Kidney (tissue), 22 donors: ENCODE measurements at places on chromosomes 12 and 14. TPM values are rescaled to one million over a fixed set of nuclear protein-coding genes. Genes with fewer than 3 reads are reported as not detected.

The OASL gene
- total RNA-seq: 1.0 TPM

The CATSPERB gene
- 2.1 TPM for total RNA-seq

DNA sequence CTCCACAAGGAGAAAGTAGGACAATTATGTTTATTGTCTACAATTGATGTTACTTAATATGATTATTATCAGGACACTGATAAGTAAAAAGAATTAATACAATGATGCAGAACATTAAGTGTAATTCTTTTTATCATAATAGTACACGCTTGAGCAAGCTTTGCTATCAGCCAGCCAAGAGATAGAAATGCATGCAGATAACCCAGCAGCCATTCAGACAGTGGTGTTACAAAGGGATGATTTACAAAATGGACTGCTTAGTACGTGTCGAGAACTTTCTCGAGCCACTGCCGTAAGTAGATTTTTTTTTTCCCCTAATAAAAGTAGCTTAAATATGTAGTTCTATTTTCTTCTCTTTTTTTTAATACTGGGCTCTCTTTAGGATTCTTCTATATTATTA lies 116.9 kb upstream of the AEBP2 start:
- no peak overlapping the region for H3K27ac ChIP-seq
- DNase-seq: no peak
- no peak overlapping the region for H3K4me3 ChIP-seq
- H3K4me1 ChIP-seq: no peaks in the 10 kb centered on the region
- H3K36me3 ChIP-seq: peaks cover 3% of the 10 kb centered on the region

- peak overlapping the region; percentile 77 for H3K27ac ChIP-seq
- H3K4me3 ChIP-seq: peak overlapping the region; percentile 74
- DNase-seq: no peak
- no peaks in the 10 kb centered on the region for H3K36me3 ChIP-seq
- H3K27me3 ChIP-seq: no peaks in the 10 kb centered on the region
- peaks cover 6% of the 10 kb centered on the region for H3K4me1 ChIP-seq
These were observed 691 bp downstream of the SLC2A13 start for GRCh38 chr12:40105265-40105514.

- no peak overlapping the region for H3K4me3 ChIP-seq
- H3K27ac ChIP-seq: no peak overlapping the region
- no peaks in the 10 kb centered on the region for H3K27me3 ChIP-seq
- DNase-seq: no peak
- no peaks in the 10 kb centered on the region for H3K36me3 ChIP-seq
These were observed 11.0 kb downstream of the SLCO1A2 start for GRCh38 chr12:21323736-21324135.

DNA sequence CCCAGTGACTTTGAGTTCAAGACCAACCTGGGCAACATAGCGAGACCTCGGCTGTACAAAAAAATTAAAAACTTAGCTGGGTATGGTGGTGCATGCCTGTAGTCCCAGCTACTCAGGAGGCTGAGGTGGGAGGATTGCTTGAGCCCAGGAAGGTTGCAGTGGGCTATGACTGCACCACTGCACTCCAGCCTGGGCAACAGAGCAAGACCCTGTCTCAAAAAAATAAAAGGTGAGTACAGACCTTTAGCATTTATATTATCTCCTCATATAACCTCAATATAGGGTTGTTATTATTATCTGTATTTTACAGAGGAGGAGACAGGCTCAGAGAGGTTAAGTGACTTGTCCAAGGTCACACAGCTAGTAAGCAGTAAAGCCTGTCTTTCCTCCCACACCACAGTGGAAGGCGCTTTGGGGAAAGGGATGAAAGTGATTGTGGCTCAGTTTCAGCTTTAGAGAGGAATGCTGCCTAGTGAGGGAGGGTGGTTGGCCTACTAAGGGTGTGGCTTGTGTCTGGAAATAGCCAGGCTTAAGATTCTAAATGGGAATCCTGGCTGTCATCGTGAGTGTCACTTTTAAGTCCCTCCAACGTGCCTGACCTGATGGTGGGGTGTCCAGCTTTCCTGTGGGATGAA lies 7.2 kb downstream of the TPCN1 start:
- H3K27me3 ChIP-seq: no peaks in the 10 kb centered on the region
- no peak for DNase-seq
- peaks cover 31% of the 10 kb centered on the region for H3K36me3 ChIP-seq
- no peak overlapping the region for H3K4me3 ChIP-seq
- H3K4me1 ChIP-seq: peaks cover 36% of the 10 kb centered on the region

GRCh38 chr12:2616763-2617162 lies 178.0 kb upstream of the FKBP4 start:
- H3K27ac ChIP-seq: no peak overlapping the region
- no peak overlapping the region for H3K4me3 ChIP-seq
- no peak for DNase-seq
- H3K36me3 ChIP-seq: no peaks in the 10 kb centered on the region
- no peaks in the 10 kb centered on the region for H3K4me1 ChIP-seq
- no peaks in the 10 kb centered on the region for H3K27me3 ChIP-seq

- H3K27ac ChIP-seq: no peak overlapping the region
- no peaks in the 10 kb centered on the region for H3K27me3 ChIP-seq
- DNase-seq: no peak
- no peaks in the 10 kb centered on the region for H3K4me1 ChIP-seq
- no peak overlapping the region for H3K4me3 ChIP-seq
These were observed 189.3 kb downstream of the KCNA5 start for GRCh38 chr12:5232826-5233500.

- DNase-seq: no peak
- no peaks in the 10 kb centered on the region for H3K27me3 ChIP-seq
- H3K27ac ChIP-seq: no peak overlapping the region
- H3K36me3 ChIP-seq: no peaks in the 10 kb centered on the region
- no peak overlapping the region for H3K4me3 ChIP-seq
These were observed 404.7 kb downstream of the APAF1 start for GRCh38 chr12:99049774-99050173.

GRCh38 chr12:94535510-94535921 lies 75.8 kb upstream of the CEP83 start:
- H3K36me3 ChIP-seq: no peaks in the 10 kb centered on the region
- H3K27me3 ChIP-seq: no peaks in the 10 kb centered on the region
- no peak for DNase-seq
- H3K4me1 ChIP-seq: no peaks in the 10 kb centered on the region
- H3K27ac ChIP-seq: no peak overlapping the region

DNA sequence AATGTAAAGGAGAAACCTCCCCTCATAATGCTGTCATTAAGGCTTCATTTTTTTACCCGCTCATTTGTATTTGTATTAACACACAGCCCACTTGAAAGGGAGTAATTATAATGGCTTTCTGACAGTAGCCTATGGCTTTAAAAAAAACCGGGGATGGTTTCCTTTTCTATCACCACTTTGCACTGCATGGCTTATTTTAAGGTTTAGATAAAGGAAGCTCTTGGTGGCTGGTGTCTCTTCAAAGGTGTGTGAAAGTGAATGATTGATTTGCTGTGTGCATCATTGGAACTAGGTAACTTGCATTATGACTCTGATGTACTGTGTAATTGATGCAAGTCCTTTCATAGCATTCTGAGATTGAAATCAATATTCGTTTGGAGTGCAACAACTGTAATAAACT lies 80.7 kb downstream of the NPAS3 start:
- no peak for DNase-seq
- H3K4me3 ChIP-seq: no peak overlapping the region
- H3K27ac ChIP-seq: no peak overlapping the region
- no peaks in the 10 kb centered on the region for H3K4me1 ChIP-seq
- no peaks in the 10 kb centered on the region for H3K36me3 ChIP-seq

DNA sequence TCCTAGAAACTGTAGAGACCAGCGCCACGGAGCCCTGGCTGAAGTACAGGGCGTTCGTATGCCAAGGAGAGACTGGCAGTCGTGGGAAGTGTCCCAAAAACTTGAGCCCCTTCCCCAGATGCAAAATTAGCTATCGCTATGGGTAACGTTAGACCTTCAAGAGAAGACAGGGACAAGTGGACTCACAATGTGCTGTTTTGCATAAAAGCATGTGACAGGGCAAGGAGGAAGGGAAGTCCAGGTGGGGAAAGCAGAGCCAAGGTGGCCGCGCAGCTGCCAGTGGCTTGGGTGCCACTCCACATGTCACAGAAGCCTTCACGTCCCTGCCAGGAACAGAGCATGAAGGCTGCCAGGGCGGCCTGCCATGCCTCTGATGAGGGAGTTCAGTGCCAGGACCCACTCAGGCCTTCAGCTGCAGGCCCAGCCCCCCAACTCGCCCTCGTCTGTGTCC lies 61.2 kb upstream of the DYNC1H1 start:
- no peak for DNase-seq
- peaks cover 2% of the 10 kb centered on the region for H3K36me3 ChIP-seq
- no peak overlapping the region for H3K4me3 ChIP-seq
- no peaks in the 10 kb centered on the region for H3K27me3 ChIP-seq
- no peak overlapping the region for H3K27ac ChIP-seq

DNA sequence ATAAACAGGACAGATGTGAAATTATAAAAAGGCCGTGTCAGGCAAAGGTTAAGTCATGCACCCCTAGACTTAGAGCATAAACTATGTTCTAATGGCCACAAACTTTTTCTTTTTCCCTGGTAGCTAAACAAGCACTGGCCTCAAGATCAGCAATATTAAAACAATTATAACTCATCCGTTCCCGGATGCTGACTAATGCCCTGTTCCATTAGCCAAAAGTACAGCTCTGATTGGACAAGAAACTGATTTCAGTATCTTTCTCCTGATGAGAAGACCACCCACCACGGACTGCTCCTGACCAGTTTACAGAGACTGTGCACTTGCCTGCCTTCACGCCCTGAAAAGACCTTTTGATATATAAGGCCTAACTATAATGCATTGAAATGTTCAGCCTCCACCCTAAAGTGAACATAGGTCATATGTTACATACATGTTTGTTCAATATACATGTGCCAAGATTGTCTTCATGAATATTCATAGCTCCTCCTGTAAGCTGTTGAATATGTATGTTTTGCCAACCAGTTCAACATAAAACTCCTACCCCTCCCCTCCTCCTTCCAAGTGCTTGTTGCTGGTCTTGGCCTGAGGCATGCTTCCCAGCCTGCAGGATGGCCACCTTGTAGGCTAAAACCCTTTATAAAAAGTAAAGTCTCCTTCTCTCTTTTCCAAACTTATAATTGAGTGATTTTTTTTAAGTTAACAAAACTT lies 162.0 kb downstream of the IPO8 start:
- no peak overlapping the region for H3K4me3 ChIP-seq
- no peaks in the 10 kb centered on the region for H3K4me1 ChIP-seq
- no peaks in the 10 kb centered on the region for H3K36me3 ChIP-seq
- DNase-seq: no peak

DNA sequence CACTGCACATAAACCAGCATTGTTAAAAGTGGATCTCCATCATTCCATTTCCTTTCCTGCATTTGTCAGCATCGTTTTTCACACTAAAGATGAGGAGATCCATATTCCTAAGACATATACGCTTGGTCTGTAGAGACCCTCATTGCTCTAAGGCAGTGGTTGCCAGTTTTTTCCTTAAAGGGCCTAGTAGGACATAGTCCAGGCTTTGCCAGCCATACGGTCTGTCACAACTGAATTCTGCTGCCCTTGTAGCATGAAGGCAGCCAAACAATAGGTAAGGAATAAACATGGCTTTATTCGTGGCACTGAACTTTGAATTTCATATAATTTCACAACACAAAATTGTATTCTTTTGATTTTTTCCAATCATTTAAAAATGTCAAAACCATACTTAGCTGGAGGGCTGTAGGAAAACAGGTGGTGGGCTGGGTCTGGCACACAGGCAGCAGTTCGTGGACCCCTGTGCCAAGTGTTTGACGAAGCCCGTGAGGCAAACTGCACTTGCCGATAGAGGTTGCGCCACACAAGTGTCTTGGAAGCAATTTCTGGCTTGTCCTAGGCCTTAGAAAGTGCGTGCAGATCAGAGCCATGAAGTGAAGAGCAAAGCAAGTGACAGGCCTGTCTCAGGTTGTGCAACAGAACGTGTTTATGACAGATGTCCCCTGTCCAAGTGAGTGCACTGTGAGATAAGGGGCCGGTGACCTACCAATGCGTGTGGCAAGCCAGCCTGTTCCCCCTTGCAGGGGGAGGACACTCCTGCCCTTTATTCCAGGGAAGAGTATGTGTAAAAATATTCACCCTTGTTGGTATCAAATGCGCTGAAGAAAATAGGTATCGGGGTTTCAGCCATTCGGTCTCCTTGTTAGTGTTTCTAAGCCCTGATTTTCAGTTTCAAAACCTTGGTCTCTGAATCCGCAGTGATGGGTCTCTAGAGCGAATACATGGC lies 916 bp upstream of the CHPT1 start:
- no peaks in the 10 kb centered on the region for H3K27me3 ChIP-seq
- H3K36me3 ChIP-seq: no peaks in the 10 kb centered on the region
- peak overlapping the region; percentile 75 for H3K4me3 ChIP-seq

DNA sequence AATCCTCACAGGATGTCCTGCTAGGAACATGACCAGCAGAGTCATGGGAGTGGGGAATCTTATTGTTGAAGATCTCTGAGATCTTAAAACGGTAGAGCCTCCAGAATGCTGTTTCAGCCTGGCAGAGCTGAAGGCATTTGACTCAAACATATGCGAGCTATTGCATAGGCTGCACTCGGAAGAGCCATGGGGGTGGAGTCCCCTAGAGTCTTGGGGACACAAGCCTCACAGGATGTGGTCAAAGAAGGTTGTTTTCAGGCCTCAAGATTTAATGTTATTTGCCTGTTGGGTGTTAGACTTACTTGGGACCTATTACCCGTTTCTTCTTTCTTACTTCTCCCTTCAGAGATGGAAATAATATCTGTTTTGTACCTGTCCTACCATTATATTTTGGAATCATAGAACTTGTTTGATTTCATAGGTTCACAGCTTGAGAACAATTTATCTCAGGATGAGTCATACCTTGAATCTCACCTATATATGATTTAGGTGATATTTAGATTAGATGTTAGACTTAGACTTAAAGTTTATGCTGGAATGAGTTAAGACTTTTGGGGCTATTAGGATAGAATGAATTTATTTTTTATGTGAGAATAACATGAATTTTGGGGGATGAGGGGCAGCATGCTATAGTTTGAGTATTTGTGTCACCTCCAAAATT lies 172.2 kb upstream of the ATP2B1 start:
- H3K36me3 ChIP-seq: no peaks in the 10 kb centered on the region
- no peak overlapping the region for H3K27ac ChIP-seq
- DNase-seq: no peak
- no peak overlapping the region for H3K4me3 ChIP-seq

DNA sequence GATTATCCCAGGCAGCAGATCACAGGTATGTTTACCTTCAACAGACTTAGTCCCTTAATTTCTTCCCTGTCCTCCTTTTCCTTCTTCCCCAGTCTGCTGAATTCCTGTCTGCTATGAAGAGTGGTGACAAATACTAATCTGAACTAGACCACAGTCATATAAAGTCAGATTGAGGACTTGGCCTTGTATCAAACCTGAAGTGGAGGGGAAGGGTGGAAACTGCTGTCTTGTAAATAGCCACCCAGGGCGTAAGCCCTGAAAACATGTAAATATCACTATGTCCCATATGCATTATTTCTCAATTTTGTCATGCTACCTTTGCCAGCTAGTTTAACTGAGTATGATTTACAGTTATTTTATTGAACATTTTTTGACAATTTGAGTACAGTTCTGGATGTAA lies 368.0 kb downstream of the CCDC91 start:
- no peak overlapping the region for H3K27ac ChIP-seq
- no peak overlapping the region for H3K4me3 ChIP-seq
- no peaks in the 10 kb centered on the region for H3K27me3 ChIP-seq
- no peak for DNase-seq
- H3K36me3 ChIP-seq: no peaks in the 10 kb centered on the region
- no peaks in the 10 kb centered on the region for H3K4me1 ChIP-seq
